ENCODE measurements at places on chromosomes 16 and 17.

DNA sequence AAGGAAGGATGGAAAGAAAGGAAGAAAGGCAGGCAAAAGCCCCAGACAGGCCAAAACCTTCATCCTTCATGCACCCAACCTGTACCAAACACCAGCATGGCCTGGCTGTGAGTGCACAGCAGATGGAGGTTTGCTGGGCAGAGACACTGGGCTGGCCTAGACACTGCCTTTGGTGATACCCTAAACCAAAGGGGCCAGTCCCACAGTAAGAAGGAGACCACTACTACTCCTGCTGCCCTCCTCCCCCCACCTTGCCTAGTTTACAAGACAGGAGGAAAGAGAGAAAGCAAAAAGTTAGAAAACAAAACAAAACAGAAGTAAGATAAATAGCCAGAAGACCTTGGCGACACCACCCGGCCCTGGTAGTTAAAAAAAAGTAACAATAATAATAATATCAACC is 19.1 kb downstream of the QPRT start:
- DNase-seq: no peak

DNA sequence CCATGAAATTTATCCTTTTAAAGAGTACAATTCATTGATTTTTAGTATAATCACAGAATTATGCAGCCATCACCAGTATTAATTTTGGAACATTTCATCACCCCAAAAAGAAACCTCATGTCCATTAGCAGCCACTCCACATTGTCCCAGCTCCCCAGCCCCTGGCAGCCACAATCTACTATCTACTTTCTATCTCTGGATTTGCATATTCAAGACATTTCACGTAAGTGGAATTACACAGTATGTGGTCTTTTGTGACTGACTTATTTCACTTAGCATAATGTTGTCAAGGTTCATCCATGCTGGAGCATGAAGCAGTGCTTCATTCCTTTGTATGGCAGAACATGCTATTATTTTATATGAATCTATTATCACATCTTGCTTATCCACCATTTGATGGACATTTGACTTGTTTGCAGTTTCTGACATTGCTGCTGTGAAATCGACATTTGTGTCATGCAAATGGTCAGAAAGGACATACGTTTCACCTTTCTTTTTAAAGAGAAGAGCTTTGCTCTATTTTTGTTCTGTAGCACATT is 10.7 kb downstream of the METTL9 start:
- no peak for DNase-seq

DNA sequence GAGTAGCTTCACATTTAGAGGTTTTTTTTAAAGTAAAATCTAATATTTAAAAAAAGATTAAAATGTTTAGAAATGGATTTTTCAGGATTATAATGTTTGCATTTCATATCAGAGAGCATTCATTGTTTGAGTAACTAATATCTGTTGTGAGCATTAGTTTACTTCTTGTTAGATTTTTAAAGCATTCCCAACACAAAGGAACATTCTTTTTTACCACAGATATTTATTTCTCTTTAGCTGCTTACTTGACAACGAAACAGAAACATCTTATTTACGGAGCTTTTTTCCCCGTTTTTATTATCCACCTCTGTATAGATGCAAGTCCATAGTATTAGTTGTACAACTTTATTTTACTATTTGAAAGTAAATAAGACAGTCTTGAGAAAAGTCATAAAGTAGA is 53.0 kb downstream of the NFAT5 start:
- DNase-seq: no peak

DNA sequence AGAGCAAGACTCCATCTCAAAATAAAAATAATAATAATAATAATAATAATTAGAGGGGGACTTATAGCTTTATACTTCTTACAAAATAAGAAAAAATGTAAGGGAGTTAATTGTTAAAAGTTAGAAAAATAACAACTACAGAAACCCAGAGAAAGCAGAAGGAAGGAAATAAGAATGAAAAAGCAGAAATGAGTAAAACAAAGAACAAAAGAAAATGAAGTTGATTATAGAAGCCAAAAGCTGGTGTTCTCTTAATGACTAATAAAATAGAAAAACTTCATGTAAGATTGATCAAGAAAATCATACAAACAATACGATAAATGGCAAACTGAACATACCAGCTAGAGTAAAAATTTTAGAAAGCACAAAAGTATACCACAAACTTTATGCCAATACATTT is 6.8 kb upstream of the NSMCE1 start:
- peak; percentile 36 for DNase-seq

- DNase-seq: no peak
Observed at GRCh38 chr17:45243750-45244149, 18.1 kb downstream of the SPATA32 start.

- no peak for DNase-seq
Observed at GRCh38 chr17:38421871-38422827, 6.1 kb upstream of the ARHGAP23 start.

- DNase-seq: no peak
Observed at GRCh38 chr17:6994118-6994598, 1.7 kb upstream of the ALOX12 start.

DNA sequence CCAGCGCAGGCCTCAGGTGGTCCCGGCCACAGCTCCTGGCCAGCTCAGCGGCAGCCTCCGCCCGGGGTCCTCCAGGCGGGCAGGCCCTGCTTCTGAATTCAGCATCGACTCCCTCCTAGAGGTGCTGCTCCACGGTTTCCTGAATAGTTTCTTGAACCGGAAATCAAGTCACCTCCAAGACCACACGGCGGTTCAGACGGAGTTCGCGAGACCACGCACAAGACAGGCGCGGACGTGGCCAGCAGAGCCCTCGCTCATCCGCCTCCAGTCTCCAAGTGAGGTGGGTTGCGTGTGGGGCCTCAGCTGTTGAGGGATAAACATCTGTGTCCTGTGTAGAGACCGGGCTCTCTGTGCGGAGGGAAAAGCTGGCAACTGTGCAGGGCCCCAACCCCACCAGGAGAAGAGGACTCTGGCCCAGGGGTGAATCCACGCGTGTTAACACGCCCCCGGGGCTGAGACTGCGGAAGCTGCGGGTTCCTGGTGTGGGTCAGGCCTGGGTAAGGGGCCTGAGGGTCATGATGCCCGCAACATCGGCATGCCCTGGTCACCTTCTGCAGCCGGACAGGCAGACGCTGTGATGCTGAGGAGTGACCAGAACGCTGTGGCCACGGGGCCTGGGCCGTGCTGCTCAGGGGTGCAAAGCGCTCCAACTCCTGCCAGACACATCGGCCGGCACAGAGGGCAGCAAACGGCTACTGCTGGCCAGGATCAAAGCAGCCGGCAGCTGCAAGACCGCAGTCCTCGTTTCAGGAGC is 55.0 kb upstream of the METRNL start:
- no peak for DNase-seq

- no peak for DNase-seq
Observed at GRCh38 chr16:59543641-59544040, 809.5 kb upstream of the GOT2 start.

GRCh38 chr17:82890339-82890730 is 50.5 kb upstream of the ZNF750 start:
- DNase-seq: no peak

GRCh38 chr17:27363326-27363725 is 69.4 kb downstream of the WSB1 start:
- DNase-seq: no peak

DNA sequence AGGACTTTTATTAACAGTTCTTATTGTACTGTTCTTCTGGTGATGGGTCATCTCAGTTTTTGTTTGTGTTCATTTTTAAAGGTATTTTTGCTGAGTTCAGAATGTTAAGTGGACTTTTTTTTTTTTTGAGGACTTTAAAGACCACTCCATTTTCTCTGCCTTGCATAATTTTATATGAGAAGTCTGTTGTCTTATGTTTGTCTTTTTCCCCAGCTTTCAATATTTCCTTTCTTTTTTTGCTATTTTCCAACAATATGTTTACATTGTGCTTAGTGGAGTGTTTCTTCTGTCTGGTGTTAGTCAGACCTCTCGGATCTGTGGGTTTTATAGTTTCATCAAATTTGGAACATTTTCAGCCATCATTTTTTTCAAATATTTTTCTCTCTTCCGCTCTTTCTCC is 290.0 kb upstream of the TNRC6C start:
- DNase-seq: no peak

DNA sequence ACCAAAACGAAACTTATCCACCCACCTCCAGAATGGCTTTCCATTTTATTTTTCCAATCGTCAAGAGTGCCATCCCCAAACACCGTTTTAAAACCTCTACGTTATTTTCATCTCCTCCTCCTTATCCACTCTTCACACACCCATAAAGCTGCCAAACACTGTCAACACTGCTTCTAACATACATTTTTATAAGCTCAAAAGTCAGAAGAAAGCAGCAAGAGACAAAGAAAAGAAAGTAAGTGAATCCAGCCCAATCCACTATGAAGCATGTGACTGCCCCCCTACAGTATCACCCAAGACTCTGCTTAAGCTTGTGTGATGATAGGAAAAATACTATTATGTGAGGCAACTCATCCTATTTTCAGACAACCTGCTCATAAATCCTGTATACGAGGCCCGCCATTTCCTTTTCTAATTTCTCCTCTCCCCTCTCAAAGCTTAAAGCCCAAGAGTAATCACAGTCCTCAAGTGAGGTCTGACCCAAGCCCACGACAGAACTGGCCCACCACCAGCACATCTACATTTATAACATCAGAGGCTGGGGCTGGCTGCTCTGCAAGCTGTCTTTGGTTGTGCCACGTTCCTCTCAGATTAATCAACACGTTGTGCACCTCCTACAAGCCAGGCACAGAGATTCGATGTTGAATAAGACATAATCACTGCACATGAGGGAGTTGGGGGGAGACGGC is 16.3 kb downstream of the USP31 start:
- no peak for DNase-seq

- DNase-seq: no peak
Observed at GRCh38 chr17:45828582-45829133, 16.0 kb upstream of the SPPL2C start.

GRCh38 chr17:37466471-37466870 is 23.2 kb upstream of the DUSP14 start:
- no peak for DNase-seq

DNA sequence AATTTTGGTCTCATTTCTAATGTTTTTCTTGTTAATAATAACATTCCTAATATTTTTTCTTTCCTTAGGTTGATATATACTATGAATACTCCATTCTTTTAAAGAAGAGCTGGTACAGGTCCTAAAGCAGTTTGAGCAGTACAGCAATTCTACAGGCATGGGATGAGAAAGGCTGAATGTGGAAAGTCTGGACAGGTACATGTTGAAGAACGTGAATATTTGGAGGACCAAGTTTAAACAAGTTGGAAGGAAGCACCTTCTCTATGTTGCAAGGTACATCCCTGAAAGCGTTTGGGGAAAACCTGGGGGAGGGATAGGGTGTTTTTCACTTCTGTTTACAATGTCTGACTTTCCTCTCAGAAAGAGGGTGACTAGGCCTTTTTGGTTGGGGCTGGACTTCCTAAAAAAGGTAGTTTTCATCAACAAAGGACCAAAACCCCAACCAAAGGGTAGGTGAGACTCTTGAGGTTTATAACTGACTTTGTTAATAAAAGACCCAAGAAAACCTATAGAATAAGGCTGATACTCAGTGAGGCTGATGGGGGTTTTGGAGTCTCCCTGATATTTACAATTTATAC is 95.9 kb upstream of the AXIN2 start:
- DNase-seq: no peak

DNA sequence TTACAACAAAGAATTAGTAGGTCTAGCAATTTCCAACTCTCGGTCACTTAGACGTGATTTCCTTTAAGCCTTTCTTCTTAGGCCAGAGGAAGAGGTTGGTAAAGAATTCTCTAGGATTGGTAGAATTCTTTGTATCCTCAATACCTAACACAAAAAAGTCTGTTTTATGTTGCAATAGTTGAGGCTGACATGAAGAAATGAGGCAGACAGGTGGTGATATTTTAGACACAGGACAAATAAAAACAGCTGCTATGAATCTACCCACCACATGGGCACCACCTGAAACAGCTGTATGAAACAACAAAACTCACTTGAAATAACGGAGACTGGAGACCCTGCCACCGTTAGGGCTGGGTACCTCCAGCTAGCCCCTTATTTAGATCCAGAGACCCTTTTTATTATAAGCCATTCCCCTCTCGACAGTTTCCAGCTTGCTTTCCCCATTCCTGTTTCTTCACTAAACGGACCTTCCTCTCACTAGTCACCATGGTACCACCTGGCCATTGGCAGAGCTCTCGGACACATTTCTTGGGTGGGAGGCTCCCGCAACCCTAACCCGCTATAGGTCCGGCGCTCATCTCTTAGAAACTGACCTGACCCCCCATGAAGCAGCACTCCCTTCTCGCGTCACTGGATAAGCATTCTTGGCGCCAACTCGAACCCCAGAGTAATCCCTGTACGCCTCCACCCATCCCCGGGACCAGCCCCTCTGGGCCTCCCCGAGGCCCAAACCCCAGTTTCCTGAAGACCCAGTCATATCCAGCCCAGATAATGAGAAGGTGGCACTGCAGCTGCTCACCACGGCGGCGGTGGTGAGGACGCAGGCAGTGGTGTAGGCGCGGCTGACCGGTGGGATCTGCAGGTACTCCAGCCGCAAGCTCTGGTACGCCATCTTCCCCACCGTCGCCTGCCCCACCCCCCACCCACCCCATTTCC is at the start of gene DERL2:
TSS of gene DERL2 (minus strand) at position 909 of the 936 bp plus-strand sequence. CDS start at position 892, 17 bp downstream.
- no peak for DNase-seq

DNA sequence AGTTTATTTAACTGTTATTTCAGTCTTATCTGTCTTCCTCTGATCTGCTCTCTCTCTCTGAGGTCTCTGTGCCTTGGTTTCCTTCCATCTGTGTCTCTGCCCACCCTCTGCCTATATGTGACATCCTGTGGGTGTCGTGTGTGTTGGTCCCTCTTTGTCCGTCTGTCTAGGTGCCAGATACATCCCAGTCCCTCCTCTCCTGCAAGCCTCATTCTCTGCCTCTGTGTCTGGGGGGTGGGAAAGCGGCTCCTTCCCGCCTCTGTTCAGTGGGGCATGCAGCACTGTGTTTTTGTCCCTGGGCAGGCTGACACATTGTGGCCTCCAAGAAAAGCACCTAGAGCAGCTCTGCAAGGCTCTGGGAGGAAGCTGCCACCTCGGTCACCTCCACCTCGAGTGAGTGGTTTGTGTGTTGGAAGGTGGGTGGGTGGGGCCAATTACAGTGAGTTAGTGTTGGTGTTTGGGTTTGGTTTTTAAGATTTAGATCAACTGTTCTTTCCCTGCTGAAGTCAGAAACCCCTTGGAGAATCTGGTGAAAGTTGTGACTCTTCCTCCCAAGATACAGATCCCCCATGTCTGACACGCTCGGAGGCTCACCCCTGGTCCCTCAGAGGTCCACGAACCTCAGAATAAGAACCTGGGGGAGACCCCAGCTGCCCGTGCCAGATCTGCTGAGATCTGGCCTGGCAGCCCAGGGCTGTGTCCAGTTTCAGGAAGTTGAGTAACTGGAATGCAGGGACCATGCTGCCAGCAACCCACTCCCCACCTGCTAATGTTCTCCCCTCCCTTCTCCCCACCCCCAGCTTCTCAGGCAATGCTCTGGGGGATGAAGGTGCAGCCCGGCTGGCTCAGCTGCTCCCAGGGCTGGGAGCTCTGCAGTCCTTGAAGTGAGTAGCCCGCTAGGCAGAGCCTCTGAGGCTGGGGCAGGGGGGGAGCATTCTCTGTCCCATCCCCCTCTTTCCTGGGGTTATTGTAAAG is 50.9 kb upstream of the CPNE2 start:
- peak; percentile 31 for DNase-seq

GRCh38 chr17:45942284-45942683 is 47.9 kb downstream of the MAPT start:
- no peak for DNase-seq

GRCh38 chr16:88803264-88803987 is at the start of gene CDT1:
CDT1 (plus strand) TSS chr16:88803789; CDS start chr16:88803832, 43 bp downstream.
- DNase-seq: peak; percentile 79
